ENCODE measurements at places on chromosomes 7 and 10. TPM values are rescaled to one million over a fixed set of nuclear protein-coding genes. Genes with fewer than 3 reads are reported as not detected.
A peak's percentile ranks its signal among the peaks of the same experiment; 100 is the strongest.

DNA sequence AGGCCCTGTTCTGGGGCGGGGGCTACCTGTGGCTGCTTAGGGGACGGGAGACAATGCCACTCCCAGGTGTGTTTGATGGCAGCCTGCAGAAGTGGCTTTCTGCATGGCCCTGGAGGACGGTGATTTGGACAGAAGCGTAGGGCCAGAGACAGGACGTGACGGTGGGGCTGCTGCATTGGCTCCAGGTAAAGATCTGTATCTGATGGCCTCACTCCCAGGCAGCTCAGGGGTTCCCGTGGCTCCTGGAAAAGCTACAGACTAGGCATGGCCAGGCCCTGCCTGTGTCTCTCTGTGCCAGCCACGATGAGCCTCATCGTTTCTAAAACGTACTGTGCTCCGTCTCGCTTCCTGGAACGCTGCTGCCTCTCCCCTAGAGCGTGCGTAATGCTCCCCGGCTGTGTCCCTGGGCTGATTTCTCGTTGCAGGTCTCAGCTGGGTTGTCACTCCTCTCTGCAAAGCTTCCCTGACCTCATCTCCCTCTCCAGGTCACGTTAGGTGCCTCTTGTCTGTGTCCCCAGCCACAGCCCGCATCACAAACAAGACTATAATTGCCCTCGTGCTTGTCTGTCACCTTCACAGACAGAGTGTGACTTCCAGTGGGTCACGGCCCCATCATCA lies 12.6 kb downstream of the GTF2IRD1 start:
- DNase-seq, result no peak

DNA sequence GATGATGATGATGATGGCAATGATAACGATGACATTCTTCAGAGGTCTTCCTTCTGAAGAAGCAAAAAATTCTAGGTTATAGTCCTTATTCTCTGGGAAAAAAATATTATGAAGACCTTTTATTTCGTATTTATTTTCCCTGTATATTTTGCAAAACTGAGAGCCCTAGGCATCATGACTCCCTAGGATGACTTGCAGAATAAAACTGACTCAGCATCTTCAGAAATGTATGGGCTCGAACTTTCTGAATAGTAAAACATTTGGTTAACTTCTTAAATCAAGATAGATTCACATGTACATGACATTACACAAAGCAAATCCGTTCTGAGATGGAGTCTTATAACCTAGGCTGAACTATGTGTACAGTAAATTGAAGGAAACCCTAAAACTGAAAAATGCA lies 29.4 kb downstream of the DKK1 start:
- DNase-seq, result no peak

GRCh38 chr10:91856637-91857036 lies 52.6 kb downstream of the FGFBP3 start:
- no peak for DNase-seq

DNA sequence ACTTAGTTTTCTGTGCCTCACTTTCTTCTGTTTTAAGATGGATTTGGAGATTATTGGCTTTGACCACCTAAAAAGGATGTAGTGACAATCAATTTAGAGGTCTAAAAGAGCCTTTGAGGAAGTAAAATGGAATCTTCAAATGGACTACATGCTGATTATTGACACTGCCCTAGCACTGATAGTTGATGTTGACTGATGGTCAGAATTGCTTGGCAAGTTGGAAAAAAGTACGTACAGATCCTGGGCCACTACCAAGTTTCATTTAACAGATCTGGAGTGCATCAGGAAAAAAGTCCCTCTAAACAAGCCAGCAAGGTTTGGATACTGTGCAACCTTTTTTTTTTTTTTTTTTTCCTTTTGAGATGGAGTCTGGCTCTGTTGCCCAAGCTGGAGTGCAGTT lies 81.1 kb downstream of the TCF7L2 start:
- DNase-seq, result no peak

- DNase-seq, result no peak
Measured at GRCh38 chr10:62374862-62375710, 917 bp downstream of the ZNF365 start.

GRCh38 chr10:113630929-113631533 lies 32.8 kb downstream of the NRAP start:
- DNase-seq, result no peak

- DNase-seq, result no peak
Measured at GRCh38 chr7:22442882-22443369, 57.1 kb downstream of the STEAP1B start.

DNA sequence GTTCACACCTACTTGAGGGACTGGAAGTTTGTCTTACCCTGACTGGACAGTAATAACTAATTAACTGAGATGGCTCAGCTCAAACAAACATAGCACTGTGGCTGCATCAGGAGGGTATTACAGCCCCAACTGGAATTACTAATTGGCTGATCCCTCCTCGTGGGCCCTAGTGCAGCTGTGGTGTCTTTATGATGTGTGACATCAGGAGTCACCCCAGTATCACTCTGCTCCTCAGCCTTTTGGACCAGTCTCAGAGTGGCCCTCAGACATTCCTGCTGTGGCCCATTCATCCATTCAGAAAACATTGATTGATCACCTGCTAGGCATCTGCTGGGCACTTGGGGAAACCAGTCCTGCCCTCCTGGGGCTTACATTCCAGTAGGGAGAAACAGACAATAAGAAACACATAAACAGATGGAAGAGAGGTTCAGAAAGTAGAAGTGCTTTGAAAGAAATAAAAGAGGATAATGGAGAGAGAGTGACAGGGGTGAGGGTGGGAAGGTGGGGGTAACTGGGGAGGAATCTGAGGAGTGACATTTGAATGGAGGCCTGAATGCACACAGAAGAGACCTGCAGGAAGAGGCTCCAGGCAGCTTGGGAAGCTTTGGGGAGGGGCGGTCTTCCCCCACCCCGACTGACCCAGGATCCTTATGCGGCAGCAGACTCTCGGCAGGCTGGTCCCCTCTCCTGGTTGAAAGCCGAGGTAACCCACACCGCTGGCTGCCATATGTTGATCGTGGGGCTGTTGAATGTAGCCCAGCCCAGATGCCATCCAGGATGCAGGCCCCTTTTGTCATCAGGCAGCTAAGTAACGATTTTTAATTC lies 113.1 kb downstream of the C10orf105 start:
- no peak for DNase-seq

DNA sequence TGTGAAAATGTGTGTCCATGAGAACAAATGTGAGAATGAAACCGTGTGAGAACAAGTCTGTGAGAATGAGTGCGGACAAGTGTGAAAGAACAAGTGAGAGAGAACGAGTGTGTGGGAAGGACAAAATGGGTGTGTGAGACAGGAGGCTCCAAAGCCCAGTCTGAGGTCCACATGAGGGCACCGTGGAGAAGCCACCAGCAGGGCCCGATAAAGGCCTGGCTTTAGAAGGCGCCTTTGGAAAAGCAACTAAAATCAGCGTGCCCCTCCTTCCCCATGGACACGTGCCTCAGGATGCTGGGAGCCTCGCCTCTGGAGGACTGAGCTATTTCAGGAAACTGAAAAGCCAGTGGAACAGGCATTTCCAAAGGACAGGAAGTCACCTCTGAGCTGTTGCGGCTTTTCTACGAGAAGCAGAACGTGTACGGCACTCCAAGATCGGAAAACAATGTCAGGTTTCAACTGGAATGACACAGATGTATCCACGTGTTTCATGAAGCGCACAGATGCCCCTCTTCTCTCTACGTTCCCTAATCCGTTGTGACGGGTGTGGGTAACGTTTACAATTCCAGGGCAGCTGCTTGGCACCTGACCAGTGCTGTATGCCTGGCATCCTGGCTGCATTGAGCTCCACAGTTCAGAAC lies 46.4 kb downstream of the ESYT2 start:
- peak; percentile 95 for DNase-seq

GRCh38 chr10:3714531-3714930 lies 70.5 kb downstream of the KLF6 start:
- DNase-seq, result no peak

DNA sequence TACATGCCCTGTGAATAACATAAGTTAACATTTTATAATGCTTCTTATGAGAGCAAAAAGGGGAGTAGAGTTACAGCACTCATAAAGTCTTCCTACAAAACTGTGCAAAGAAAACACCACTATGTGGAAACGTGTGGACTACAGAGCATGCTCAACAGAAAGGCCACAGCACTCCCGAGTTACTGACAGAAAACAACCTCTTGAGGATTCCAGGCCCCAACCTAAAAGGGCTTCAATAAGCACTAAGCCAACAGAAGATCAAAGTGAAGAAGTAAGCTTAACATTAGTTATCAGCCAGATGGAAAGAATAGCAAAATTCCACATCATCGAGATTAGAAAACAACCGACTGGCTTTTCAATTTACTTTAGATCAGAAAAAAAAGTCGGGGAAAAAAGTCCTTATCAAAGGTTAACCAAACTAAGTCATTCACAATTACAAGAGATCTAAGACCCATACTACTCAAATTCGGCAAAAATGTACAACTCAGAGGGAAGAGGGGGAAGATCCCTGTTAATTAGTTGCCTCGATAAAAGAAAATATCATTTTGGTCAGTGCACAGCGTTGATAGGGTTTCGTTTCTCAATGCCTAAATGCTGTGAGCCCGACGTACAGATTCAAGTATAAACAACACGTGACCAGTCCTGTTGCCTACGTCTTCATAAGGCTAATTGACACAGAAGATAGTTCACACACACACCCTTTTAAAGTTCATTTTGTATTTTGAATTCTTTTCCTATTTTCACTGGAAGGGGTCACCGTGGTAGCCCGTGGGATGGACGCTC lies 1.4 kb downstream of the KBTBD2 start:
- peak; percentile 54 for DNase-seq

- DNase-seq, result no peak
Measured at GRCh38 chr10:108755646-108756045, 1167.7 kb downstream of the XPNPEP1 start.

- DNase-seq, result no peak
Measured at GRCh38 chr7:159177284-159177953, 32.8 kb upstream of the VIPR2 start.

- DNase-seq, result no peak
Measured at GRCh38 chr7:157843336-157844140, 506.7 kb downstream of the DNAJB6 start.

DNA sequence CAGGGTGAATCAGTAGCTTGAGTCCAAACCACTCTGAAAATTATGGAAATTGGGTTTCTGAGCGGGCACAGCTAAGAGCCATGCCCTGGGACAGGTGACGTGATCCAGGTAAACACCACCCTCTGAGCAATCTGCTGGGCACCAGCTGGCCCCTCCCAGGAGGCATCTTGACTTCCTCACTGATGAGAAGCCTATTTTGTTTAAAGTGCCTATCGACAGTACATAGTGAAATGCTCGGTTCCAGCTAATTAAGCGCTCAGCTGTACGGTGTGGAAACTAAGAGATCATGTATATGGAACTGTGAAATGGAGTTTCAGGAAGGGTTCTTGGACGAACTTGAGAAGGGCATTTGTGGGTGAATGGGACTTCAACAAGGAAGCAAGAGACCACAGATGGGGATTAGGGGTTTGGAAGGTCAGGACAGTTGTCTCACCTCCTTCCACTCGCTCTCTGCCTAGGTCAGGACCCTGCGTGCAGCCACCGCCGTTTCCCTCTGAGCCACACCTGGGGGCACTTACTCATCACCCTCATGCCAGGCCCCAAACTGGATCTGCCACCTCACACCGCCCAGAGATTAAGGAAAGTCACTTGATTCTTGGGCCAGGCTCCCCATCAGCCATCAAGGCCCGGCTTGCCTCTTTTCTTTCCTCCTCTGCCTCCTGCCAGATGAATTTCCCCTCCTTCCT lies 3.2 kb downstream of the ITPRIP start:
- no peak for DNase-seq

DNA sequence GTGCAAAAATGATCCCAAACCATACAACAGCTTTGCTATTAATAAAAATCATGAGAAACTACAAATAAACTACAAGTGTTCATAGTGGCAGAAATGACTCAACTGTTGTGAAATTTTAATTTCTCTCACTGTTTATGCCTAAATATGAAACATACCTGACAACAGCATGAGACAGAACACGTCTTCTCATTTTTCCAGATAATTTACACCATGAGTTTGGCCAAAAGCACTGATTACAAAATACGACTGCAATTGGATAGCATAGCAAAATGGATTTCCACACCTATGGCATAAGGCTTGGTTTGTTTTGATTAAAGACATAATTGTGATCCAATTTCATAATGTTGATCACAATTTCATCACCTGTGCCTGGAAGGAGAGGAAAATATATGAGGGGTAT lies 608.6 kb downstream of the GATA3 start:
- no peak for DNase-seq

GRCh38 chr10:46270086-46270811 lies 16.5 kb upstream of the ANTXRL start:
- DNase-seq, result no peak

- DNase-seq, result no peak
Measured at GRCh38 chr7:47653550-47654411, 71.9 kb upstream of the TNS3 start.

- DNase-seq, result no peak
Measured at GRCh38 chr10:118506671-118507590, 88.5 kb downstream of the PRLHR start.

DNA sequence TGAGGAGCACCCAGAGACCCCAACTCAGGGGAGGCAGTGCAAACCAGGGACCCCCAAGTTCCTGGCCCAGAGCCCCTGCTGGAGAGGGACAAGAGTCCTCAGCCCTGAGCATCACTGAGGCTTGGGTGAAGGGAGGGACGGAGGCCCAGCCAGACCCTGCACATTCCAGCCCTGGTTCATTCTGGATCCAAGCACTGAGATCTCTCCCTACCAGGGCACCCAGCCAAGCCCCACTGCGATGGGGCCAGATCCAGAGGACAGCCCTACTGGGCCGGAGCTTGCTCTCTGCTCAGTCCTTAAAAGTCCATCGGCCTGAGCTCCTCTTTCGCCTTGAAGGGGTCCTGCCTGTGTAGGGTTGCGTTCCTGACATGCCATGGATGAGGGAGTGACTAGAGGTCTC lies 40.5 kb upstream of the RABGEF1 start:
- no peak for DNase-seq

GRCh38 chr7:158052381-158053060 lies 535.1 kb downstream of the PTPRN2 start:
- DNase-seq, result no peak

DNA sequence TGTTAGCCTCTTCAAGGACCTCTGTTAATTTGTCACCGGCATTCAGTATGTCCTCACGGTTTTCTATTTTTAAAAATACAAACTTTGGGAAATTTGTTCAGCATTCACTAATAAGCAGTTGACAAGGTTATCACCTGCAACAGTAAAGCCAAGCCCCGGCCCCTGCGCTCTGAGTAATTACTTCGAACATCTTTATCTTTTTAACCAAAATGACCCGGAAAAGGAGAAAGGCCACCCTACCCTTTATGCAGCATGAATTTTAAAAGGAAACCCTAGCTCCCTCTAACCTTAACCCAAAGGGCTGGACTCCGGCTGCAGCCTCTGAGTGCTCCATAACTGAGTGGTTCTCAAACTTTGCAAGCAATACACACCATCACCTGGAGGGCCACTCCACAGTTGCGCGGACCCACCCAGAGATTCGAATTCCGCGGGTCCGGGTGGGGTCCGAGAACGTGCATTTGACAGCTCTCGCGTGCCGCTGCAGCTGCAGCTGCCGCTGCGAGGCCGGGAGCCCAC lies 940 bp downstream of the NSMCE4A start:
- no peak for DNase-seq

- DNase-seq, result peak; percentile 67
Measured at GRCh38 chr7:40674316-40674715, 539.5 kb downstream of the SUGCT start.

GRCh38 chr10:60234551-60234950 lies 155.1 kb downstream of the ANK3 start:
- DNase-seq, result no peak

Gene ATP6V0A4
- 0.35 TPM for total RNA-seq

Gene CLEC5A
- total RNA-seq, result 0.16 TPM

Gene SPDYE11
- total RNA-seq, result 0.08 TPM

Gene PKD1L1
- total RNA-seq, result 0.10 TPM

Gene PLEKHS1
- total RNA-seq, result not detected

Gene CYP26C1
- 0.10 TPM for total RNA-seq

Gene ODAD2
- 0.16 TPM for total RNA-seq

Gene UTF1
- not detected for total RNA-seq

All from myocyte (in vitro differentiated cells).